ENCODE measurements at places on chromosomes 1 and 21.

DNA sequence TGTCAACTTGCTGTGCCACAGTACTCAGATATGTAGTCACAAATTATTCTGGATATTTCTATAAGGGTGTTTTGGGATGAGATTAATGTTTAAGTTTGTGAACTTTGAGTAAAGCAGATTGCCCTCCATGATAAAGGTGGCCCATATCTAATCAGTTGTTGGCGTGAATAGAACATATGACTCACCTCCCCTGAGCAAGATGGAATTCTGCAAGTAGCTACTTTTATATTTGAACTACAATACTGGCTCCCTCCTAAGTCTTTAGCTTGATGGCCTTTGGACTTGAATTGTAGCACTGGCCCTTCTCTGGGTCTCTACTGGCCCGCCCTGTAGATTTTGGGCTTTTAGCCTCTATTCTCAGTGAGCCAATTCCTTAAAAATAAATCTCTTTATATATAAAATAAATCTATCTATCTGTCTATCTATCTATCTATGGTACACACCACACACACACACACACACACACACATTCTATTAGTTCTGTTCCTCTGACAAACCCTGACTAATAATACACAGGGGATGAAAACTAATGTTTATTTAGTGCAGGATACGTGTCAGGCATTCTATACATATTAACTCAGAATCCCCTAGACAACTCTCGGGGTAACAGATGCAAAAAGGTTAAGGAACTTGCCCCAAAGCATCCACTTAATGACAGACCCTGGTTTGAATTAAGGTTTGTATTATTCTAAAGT lies 37.9 kb upstream of the PDC start:
- no peak for DNase-seq

GRCh38 chr1:71774705-71775104 lies 507.6 kb downstream of the NEGR1 start:
- DNase-seq = no peak

DNA sequence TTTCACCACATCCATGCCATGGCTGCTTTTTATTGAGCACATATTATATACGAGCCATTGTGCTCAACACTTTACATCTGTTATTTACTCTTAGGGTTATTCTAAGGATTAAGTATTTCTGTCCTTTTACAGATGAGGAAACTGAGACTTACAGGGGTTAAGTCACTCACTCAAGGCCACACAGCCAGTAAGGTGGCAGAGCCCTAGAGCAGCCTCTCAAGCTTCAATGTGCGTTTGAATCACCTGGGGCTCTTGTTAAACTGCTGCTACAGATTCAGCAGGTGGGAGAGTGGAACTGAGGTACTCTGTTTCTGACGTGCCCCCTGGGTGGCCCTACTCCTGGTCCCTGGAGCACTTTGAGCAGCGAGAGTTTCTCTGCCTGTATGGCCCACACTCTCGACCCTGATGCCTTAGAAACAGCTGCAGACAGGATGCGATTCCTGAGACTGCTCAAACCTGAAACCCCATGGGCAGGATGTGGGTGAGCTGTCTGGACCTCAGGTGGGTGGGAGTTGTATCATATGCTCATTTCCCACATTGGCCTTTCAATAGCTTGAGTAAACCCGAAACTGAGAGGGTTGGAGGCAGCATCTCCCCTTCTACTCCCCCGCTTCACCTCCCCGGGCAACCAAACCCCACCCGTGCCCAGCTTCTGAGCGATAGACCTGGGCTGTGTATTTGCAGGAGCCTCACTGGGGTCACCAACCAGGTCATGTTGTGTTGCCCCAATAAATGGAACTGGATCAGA lies 59.3 kb downstream of the MAN1C1 start:
- peak; percentile 60 for DNase-seq

GRCh38 chr1:63548877-63549276 lies 25.6 kb downstream of the EFCAB7 start:
- DNase-seq = no peak

- DNase-seq = no peak
Measured at GRCh38 chr1:58290685-58291372, 255.7 kb downstream of the OMA1 start.

All from stimulated activated CD8-positive, alpha-beta memory T cell treated with anti-CD3 and anti-CD28 coated beads, Interleukin-7, amount 100 ng/mL, for 24 hours (primary cell).